ENCODE measurements at places on chromosomes 11 and 22.

DNA sequence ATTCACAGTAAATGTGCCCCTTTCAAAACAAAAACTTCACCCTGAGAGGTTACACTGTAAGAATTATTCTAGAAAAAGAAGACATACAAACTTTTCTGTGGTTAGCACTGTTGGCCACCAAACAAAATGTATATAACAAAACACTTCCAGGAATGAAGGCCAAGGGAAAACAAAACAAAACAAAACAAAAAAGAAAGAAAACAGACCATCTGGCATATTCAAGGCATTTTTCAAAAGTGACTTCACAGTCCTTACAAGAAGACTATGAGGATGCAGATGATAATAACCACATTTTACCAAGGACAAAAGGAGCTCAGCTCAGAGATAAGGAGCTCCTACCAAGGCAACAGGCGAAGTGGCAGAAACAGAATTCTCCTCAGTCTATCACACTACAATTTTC is 24.9 kb downstream of the CTSC start:
- H3K4me3 ChIP-seq: no peak overlapping the region
- H3K36me3 ChIP-seq: peaks cover 30% of the 10 kb centered on the region
- H3K4me1 ChIP-seq: peaks cover 19% of the 10 kb centered on the region
- H3K27me3 ChIP-seq: no peaks in the 10 kb centered on the region

DNA sequence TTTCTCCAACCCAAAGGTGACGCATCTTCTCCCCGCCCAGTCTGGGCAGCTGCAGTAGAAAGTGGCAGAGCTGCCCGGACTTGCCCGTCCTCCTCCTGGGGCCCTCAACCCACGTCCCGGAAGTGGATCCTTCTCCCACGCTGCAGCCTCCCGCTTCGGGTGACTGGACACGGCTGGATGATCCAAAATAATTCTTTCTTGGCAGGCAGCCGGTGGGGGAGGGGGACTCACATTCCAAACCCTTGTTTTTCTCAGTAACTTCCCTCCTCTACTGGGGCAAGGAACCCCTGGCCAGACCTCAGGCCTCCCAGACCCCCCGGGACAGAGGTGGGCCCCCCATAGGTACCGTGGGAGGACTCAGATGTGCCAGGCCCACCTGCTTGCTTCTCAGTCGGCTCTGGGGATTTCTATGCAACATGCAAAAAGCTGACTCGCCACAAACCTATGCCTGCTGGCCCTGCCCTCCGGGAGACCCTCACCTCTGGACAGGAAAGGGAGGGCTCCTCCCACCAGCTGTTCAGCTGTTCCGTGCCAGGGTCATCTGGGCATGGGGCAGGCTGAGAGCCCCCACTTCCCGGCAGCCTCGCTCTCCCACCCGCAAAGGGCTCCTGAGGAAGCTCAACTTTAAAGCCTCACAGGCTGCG is 1.4 kb downstream of the PLXNB2 start:
- H3K27ac ChIP-seq: no peak overlapping the region
- peaks cover 15% of the 10 kb centered on the region for H3K27me3 ChIP-seq
- H3K4me3 ChIP-seq: peak overlapping the region; percentile 54
- no peaks in the 10 kb centered on the region for H3K36me3 ChIP-seq

DNA sequence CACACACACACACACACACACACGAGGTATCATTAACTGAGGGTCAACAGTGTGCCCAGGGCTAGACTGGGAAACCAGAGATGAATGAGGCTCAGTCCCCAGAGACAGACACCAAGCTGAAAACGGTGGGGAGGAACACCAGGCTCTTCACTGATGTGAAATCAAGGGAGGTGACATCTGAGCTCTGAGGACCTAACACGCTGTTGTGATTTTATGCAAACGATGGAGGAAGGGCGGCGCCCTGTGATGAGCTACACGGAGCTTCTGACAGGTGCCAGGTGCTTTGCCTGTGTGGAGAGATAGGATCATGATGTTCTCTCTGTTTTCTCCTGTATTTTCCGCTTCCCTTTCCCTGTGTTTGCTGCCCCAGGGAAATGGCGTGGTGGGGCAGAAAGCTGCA is 6.5 kb upstream of the CYB5R3 start:
- no peak for DNase-seq
- no peaks in the 10 kb centered on the region for H3K36me3 ChIP-seq
- peaks cover 4% of the 10 kb centered on the region for H3K27me3 ChIP-seq
- no peak overlapping the region for H3K4me3 ChIP-seq
- H3K4me1 ChIP-seq: no peaks in the 10 kb centered on the region

GRCh38 chr11:2667940-2668339 is 31.9 kb downstream of the KCNQ1OT1 start:
- no peaks in the 10 kb centered on the region for H3K4me1 ChIP-seq
- no peaks in the 10 kb centered on the region for H3K36me3 ChIP-seq
- no peak overlapping the region for H3K27ac ChIP-seq
- peak; percentile 3 for DNase-seq

GRCh38 chr22:45284705-45285262 is at the start of gene UPK3A:
UPK3A (plus strand) TSS chr22:45284949; CDS start chr22:45285014, 65 bp downstream.
- peaks cover 5% of the 10 kb centered on the region for H3K4me1 ChIP-seq
- no peaks in the 10 kb centered on the region for H3K36me3 ChIP-seq
- H3K27me3 ChIP-seq: peaks cover 9% of the 10 kb centered on the region
- H3K27ac ChIP-seq: no peak within 1 kb of the TSS
- no peak within 1 kb of the TSS for H3K4me3 ChIP-seq

GRCh38 chr22:20456064-20456721 is 18.6 kb upstream of the SCARF2 start:
- H3K4me3 ChIP-seq: no peak overlapping the region
- peak; percentile 85 for DNase-seq
- H3K27me3 ChIP-seq: no peaks in the 10 kb centered on the region
- H3K4me1 ChIP-seq: peaks cover 18% of the 10 kb centered on the region

GRCh38 chr22:32951807-32952153 is 106.4 kb downstream of the SYN3 start:
- H3K27ac ChIP-seq: no peak overlapping the region
- H3K4me3 ChIP-seq: no peak overlapping the region
- no peak for DNase-seq
- no peaks in the 10 kb centered on the region for H3K36me3 ChIP-seq

GRCh38 chr11:41714101-41714500 is 254.6 kb upstream of the LRRC4C start:
- no peaks in the 10 kb centered on the region for H3K36me3 ChIP-seq
- H3K4me3 ChIP-seq: no peak overlapping the region
- no peak for DNase-seq

DNA sequence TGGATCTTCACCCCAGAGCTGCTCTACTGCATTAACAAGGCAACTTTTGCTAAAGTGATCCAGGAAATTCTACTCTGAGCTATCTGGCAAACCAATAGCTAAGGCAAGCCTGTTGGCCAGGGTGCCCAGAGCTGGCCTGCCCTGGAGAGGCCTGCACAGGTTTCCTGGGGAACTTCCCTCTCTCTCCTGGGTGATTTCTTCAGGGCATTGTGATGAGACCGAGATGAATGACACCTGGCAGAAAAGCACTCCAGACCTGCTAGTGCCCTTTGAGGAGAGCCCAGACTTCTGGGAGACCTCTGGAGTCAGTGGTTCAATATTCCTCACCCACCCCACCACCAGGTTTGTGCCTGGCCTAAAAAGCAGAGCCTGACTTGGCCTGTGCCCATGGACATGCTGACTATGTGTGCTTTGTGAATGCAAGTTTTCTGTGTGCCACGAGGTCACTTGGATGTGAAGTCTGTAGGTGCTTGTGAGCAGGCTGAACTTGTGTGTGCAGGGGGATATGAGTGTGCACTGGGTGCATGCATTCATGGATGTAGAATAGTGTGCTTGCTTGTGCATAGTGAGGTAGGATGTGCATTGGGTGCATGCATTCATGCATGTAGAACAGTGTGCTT is 4.4 kb upstream of the APLNR start:
- no peaks in the 10 kb centered on the region for H3K36me3 ChIP-seq
- H3K27me3 ChIP-seq: peaks cover 12% of the 10 kb centered on the region
- no peak overlapping the region for H3K4me3 ChIP-seq
- no peak for DNase-seq
- no peak overlapping the region for H3K27ac ChIP-seq

DNA sequence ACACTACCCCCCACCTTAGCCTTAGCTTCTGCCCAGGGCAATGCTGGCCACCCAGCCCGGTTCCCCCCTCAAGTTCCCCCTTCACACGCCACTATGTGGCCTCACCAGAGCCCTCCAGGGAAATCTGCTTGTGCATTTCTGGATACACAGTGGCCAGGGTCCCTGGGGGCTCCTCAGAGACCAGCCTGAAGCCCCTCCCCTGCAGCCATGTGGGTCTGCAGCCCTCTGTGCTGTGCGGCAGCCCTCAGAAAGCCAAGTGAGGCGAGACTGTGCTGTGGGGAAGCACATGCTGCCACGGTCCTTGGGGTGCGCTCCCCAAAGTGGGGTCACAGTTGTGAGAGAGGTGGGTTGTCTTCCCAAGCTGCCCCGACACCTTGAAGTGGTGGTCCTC is 2.1 kb upstream of the PLXNB2 start:
- no peaks in the 10 kb centered on the region for H3K36me3 ChIP-seq
- no peak for DNase-seq
- H3K27me3 ChIP-seq: peaks cover 11% of the 10 kb centered on the region
- H3K4me3 ChIP-seq: no peak overlapping the region
- H3K27ac ChIP-seq: no peak overlapping the region

DNA sequence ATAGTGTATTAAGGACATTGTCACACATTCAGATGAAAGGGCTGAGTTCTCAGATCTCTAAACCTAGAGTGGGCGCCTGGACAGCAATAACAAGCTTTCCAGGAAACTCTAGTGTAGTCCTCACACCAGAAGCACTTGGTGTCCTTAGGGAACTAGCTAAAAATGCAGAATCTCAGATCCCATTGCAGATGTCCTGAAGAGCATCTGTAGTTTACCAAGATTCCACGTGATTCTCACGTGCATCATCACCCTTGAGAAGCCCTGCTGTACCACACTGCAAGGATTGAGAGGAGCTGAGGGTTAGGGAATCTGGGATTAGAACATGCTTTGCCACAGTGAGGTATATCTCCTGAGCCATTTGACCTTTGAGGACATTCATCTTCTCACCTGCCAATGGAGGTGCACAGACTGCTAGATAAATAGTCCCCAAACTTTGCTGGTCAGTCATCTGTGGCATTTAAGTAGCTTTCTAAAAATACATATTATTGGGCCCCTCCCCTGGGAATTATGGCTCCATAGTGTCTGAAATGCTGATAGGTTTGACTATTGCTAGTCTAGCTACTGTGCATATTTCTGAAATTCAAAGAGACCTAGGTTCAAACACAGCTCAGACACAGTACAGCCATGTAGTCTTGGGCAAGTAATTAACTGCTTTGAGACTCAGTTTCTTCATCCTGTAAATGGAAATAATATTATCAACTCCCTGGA is 1068.9 kb downstream of the OPCML start:
- H3K4me3 ChIP-seq: no peak overlapping the region
- no peaks in the 10 kb centered on the region for H3K4me1 ChIP-seq
- H3K27me3 ChIP-seq: no peaks in the 10 kb centered on the region
- H3K27ac ChIP-seq: no peak overlapping the region

DNA sequence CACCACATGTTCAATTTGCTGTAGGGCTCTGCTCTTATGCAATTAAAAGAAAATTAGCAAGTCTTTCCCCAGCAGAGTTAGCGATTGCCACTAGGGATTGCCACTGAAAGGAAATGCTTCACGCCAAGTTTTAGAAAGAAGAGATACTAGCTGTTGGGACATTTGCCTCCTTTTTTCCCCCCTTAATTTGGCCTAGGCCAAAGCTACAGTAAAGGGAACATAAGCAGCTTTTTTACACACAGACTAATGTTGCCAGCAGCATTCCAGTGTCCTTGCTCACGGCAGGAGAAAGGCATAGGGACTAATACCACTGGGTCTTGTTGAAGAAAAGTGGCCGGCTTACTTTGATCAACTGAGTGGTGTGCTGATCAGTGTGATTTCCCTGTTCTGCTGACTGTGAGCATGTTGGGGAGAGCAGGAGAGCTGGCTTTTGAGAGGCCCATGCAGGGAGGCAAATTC is 71.2 kb downstream of the PHF21A start:
- H3K27ac ChIP-seq: no peak overlapping the region
- peaks cover 7% of the 10 kb centered on the region for H3K4me1 ChIP-seq

DNA sequence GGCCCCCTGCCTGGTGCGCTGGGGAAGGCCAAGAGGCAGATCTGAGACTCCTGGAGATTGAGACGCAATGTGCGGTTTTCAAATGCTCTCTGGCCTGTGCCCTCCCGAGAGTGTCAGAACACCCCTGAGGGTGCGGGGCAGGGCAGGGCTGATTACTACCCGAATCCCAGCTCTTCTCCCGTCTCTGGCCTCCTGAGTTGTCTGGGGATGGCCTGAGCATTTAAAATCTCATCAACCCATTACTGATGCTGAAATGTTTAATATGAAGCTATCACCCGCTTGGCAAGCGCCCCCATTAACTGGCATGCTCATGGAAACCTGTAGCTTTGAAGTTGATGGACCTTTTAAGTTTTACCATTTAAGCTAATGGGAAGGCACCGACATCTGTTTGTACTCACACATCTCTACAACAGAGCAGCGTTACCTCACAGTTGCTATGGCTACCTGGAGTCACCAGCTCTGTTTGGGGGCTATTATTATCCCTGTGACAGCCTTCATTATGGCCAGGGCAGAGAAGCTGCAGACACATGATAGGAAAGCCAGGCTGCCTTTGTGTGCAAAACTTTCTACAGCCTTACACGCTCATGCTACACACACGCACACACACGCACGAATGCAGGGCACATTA is 3.6 kb upstream of the MB start:
- H3K36me3 ChIP-seq: no peaks in the 10 kb centered on the region
- H3K27me3 ChIP-seq: peaks cover 3% of the 10 kb centered on the region
- H3K4me3 ChIP-seq: no peak overlapping the region
- H3K27ac ChIP-seq: no peak overlapping the region
- no peak for DNase-seq

GRCh38 chr11:117696540-117696939 is 100.5 kb downstream of the DSCAML1 start:
- no peak overlapping the region for H3K27ac ChIP-seq
- no peaks in the 10 kb centered on the region for H3K36me3 ChIP-seq
- no peaks in the 10 kb centered on the region for H3K4me1 ChIP-seq

DNA sequence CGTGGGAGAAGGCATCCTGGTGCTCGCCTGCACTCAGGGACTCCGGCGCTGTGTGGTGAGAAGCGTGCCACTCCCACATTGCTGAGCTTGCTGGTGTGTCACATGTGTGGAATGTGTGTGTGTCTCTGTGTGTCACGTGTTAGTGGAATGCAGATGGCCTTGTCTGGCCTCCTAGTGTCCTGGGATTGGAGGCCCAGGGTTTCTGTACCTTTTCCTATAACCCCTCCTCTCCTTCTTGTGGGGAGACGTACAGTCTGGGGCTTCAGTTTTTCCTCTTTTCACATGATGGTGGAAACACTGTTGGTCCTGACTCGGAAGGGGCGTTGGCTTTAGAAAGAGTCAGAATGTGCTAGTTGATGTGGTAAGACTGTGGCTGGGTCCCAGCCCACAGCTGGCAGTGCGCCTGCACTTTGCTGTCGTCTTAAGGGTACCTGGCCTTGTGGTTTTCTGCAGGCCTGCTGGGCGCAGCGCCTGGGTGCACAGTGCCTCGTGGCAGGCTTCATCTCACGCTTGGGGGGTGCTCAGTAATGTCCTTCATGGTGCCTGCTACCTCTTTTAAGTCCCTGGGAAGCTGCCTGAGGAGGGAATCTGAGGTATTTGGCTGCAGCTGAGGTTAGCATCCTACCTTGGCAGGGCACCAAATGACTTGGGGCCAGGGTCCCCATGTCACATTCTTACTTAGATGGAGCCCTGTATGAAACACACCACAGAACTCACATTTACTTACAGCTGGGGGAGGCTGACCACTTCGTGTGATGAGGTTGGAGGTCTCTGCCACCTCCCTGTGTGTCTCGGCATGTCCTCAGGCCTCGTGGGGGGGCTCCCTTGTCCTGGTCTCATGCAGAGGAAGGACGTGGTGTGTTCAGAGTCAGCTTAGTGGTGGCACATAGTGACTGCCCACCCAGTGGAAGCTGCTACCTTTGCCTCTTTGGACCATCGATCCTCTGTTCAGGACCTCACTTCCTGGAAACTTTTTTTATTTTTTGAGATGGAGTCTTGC is 61.9 kb downstream of the MED15 start:
- H3K4me1 ChIP-seq: peaks cover 73% of the 10 kb centered on the region
- peak overlapping the region; percentile 72 for H3K27ac ChIP-seq
- H3K4me3 ChIP-seq: no peak overlapping the region
- H3K27me3 ChIP-seq: no peaks in the 10 kb centered on the region
